H1 (cell line): ENCODE measurements at places on chromosomes 5 and 9. TPM values are rescaled to one million over a fixed set of nuclear protein-coding genes. Genes with fewer than 3 reads are reported as not detected.

Gene FOXD4L6
- 0.13 TPM in 1 of 2 replicates, not detected in the other for total RNA-seq

GRCh38 chr5:72067682-72068470 lies 39.4 kb upstream of the MAP1B start:
- no peak for DNase-seq

DNA sequence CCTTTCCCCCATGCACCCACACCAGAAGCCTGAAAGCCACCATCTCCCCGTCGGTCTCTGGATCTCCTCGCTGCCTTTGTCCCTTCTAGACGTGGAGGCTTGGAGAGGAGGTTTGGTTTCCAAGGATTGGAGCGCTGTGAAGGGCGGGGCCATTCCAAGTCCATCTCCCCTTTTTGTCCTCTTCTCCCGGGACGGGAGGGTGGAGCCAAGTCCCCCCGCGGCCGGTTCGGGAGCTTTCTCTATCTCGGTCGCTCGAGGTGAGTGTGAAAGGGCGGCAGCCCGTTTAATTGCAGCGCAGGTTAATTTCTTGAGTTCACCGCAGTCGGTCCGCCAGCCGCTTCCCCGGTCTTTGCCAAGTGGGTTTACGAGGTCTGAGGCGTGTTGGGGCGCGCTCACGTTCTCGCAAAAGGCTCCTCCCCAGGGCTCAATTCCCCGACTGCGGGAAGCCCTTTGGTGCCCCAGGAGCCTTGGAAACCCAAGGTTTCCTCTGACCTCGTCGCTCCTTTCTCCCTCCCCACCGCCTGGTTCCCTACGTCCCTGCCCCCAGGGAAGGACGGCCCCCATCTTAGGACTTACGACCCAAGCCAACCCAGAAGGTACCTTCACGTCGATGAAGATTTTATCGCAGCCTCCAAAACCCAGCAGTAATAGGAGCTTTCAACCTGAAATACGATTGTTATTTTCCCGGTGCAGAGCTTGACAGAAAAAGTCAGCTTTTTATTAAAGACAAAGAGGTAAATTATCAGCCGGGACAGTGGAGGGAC lies 2.8 kb upstream of the ZNF462 start:
- DNase-seq: no peak

Gene SLC28A3
- total RNA-seq: not detected in 2 replicates

DNA sequence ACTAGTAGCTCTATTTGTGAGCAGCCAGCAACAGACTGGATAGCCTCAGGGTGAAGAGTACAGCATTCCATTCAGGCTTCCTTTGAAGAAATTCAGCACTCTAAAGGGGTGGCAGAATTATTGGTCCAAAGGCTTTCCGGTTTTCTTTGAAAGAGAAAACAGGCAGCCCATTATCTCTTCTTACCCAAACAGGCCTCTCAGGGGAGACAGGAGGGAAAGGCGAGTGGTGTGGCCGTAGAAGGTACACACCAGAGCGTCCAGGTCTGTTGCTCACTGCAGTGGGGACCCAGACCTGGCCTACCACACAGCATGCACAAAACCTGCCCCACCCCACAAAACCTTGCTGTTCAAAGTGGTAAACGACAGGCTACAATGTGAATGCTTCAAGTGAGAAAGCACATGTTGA lies 83.3 kb downstream of the ZNF608 start:
- DNase-seq: no peak

Gene CCL28
- total RNA-seq: not detected in 2 replicates

DNA sequence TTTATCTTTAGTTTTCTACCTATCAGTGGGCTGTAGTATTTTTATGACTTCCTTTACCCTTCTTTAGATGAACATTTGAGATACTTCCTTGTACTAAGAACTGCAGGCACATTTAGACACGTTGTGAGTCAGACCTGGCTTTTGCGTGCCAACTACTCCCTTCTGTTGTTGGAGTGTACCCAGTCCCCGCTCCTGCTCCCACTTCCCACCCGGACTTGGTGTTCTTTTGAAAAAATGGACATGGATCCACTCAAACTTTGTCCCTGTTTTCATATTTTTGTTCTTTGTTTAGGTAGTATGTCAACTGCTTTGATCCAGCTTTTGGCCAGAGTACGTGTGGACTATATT lies 60.7 kb downstream of the PARP8 start:
- no peak for DNase-seq

- DNase-seq: no peak
Observed at GRCh38 chr5:177496727-177497291, 595 bp downstream of the PDLIM7 start.

DNA sequence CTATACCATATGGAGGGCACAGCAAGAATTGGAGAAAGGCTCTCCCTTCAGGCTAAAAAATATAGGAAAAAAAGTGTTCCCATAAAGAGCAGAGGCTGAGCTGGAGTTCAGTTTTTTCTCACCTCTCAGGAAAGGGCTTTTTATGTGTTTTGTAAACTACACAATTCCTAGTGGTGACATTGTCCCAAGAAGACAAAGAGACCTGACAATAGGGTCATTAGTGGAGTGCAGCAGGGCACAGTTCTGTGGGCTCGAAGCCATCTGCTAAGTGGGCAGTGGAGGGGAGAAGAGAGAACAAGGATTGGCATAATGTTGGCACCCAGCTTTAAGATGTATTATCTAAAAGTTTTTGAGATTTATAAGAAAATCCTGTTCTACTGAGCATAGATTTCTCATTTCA lies 162.5 kb downstream of the HCN1 start:
- DNase-seq: no peak

DNA sequence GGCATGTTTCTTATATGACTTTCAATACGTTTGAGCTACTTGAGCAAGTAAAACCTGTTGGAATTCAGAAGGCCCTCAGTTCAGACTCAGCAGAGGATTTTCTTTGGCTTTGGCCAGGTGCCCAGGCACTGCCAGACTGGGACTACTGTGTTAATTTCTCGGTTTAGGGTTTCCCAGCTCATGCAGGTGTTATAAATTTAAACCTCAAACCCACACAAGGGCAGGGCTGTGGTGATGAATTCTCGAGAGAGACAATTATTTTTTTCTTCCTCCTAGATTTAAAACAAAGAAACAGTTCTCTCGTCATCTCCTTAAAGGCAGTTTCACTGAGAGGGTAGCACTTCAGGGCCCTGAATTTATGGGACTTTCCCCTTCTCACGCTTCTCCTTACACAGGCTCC lies 406.0 kb upstream of the PIK3R1 start:
- DNase-seq: no peak

Gene PRRX2
- 5.8 and 7.1 TPM in 2 replicates for total RNA-seq

Gene SLC34A1
- not detected in 2 replicates for total RNA-seq

Gene CXCL14
- total RNA-seq: 1.8 and 2.4 TPM in 2 replicates

- DNase-seq: no peak
Observed at GRCh38 chr5:148952097-148952867, 110.6 kb downstream of the SH3TC2 start.

- DNase-seq: no peak
Observed at GRCh38 chr5:169746147-169746694, 109.1 kb downstream of the DOCK2 start.
